ENCODE measurements at places on chromosomes 1 and 21.

DNA sequence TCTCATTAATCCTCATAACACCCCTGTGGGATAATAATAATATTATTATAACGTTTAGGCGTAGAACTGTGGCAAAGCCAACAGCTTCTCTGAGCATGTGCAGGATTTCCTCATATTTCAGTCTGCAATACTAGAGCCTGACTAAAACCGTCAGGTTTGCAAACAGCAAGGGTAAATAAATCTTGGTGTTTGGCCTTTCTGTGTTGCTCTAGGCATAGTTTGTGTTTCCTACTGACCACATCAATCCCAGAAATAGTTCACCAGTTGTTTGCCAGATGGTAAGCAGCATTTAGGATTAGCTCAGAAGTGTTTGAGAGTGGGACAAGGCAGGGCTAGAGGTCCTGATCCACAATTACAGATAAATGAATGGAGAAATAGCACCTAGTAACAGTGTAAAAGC lies 2.8 kb upstream of the KCNA3 start:
- no peak for DNase-seq

- DNase-seq, result no peak
These were observed 208.0 kb downstream of the SPATA17 start for GRCh38 chr1:217839161-217839560.

DNA sequence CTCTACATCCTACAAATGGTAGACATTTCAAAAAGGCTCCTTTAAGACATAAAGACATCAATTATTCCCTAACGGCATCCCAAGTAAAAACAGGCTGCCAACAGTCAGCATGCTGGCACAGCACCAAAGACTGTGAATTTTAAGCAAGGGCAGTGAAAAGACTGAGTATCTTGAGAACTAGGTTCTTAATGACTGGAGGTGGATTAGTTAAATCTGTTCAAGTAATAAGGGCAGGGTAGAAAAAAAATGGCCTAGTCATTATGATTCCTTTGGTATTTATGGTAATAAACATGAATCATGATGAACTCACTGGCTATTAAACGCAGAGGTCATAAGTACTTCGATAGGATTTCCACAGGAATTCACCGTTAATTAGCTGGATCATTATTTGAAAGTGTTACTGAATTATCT lies 75.2 kb downstream of the KIFAP3 start:
- DNase-seq, result no peak

- no peak for DNase-seq
These were observed 11.3 kb downstream of the PRDM16 start for GRCh38 chr1:3080053-3080955.

DNA sequence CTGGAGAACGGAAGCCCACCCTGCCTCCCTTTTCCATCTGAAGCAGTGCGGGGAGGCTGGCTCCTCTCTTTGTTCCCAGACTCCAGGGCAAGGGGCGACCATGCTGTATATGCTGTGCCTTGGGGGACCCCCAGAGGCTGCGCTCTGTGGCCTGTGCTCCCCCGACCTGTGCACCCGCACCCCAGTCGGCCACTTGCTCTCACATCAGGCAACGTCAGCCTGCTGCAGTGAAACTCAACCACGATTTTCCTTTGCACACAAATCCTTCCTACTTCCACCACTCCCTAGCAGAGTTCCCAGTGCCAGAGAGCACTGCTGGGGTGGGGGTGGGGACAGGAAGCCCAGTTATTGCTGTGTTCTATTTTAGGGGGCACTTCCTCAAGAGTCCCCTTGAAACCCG lies 52.5 kb downstream of the SIM2 start:
- no peak for DNase-seq

DNA sequence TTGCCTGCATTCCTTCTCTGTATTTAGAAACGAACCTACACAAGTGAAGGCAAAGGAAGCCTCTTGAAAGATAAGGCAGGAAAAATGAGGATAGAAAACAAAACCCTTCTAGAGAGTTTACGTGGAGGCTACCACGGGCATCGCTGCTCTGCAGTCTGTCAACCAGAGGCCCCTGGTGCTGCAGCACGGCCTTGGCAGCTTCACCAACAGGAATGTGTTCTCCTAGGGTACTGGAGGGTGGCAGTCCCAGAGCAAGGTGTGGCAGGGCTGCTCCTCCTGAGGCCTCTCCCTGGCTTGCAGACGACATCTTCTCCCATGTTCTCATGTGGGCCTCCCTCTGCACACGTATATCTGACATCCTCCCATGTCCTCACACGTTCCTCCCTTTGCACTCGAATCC lies 57.6 kb upstream of the SAMD11 start:
- no peak for DNase-seq

DNA sequence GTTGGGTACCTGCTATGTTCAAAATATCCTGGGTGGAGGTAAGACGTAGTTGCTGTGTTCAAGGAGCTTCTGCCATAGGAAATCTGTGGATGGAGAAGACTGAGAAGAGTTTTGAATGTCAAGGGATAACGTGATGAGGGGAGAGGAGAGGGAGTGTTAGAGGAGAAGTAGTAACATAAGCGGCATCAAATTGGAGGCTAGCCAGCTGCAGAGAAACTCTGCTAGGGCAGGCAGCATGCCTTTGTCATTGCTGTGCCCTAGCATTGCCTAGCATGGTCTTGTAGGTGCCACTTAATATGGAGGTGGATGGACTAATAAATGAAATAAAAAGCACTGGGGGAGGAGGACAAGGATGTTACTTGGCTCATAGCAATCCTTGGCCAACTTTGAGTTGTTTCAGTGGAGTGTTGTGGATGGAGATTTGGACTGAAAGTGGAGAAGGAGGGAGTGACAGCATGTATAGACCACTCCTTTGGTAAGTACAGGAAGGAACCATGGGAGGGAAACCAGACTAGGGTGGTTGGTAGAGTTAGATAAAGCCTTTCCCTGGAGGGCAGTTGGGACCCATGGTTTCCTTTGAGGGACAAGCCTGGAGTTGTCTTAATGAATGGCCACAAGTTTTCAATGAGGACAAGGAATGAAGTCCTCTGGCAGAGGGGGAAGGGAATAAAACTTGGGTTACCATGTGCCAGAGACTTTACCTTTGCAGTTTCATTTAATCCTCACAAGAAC lies 6.3 kb downstream of the VANGL1 start:
- no peak for DNase-seq

GRCh38 chr1:86530211-86530845 lies 16.6 kb upstream of the CLCA4 start:
- DNase-seq, result no peak

DNA sequence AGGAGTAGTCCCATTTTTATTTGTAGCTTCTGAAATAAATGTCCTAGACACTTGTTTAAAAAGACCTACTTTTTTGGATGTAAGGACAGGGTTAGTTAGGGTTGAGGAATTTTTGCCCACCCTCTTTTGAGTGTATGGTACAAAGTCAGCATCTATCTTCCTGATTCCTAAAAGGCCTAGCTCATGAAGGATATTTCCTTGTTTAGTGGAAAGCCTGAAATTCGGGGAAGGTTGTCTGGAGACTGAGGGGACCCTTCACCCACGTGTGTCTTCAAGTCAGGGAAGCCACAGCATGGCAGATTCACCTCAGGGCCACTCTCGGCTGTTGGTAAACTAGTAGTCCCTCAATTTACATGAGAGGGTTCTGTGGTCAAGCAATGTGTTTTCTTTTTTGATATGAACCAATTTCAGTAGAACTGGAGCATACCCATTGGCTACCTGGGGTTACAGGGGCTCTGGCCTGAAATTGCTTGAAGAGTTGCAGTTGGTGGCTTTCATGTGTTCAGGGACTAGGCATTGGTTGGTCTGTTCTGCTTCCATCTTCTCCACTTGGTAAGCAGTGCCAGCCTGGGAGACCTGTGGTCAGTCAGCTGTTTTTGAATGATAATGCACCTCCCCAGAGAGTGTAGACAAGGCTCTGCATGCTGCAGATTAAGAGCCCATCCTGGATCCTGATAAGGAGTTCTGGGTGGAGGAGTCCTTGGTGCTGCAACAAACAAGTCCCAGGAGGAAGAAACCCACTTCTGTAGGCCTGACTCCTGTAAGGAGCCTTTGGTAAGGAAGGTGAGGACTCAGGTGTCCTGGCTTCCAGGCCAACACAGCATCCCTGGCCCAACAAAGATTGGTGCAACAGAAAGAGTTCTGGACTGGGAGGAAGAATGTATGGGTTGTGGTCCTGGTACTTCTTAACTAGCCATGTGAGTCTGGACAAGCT lies 6.3 kb downstream of the BTG2 start:
- DNase-seq, result peak; percentile 48

DNA sequence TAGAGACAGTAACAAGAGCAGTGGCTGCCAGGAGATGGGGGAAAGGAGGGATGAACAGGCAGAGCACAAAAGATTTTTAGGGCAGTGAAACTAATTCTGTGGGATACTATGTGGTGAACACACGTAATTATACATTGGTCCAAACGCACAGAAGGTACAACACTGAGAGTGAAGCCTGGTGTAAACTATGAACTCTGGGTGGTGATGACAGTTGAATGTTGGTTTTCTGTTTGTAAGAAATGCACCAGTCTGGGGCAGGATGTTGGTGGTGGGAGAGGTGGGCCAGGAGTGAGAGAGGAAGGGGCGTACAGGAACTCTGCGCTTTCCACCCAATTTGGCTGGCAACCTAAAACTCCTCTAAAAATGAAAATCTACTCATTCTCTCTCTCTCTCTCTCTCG lies 50.2 kb upstream of the TIAM1 start:
- DNase-seq, result no peak

DNA sequence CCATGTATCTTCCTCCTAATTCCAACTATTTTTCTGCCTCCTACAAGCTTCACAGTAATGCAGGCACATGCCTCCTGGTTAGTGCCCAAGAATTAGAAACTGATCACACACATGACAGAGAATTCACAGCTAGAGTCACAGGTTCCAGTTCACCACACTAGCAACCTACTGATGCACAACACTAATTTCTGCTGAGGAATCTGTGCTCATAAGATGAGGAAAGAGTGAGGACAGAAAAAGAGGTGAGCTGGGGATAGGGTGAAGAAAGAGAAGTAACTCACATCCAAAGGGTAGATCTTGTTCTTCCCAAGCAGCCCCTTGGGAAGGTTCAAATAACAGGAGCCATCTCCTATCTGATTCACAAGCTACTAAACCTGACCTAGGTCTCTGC lies 61.3 kb downstream of the PUM1 start:
- no peak for DNase-seq

DNA sequence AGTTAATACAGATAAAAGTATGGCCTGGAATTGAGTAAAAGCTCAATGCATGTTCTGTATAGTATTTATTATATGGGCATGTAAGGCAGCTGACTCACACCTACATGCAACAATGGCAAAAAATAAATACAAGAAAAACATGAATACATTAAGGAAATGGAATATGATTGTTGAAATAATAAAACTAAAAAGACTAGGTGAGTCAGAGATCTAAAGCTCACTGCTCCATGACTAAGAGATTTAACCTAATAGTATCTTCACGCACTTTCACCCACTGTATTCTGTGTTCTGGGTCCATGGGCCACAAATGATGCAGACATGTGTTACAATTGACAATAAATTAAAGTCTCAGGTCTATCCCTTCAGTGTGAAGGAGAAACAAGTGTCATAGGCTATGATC lies 607.0 kb downstream of the AGBL4 start:
- no peak for DNase-seq

DNA sequence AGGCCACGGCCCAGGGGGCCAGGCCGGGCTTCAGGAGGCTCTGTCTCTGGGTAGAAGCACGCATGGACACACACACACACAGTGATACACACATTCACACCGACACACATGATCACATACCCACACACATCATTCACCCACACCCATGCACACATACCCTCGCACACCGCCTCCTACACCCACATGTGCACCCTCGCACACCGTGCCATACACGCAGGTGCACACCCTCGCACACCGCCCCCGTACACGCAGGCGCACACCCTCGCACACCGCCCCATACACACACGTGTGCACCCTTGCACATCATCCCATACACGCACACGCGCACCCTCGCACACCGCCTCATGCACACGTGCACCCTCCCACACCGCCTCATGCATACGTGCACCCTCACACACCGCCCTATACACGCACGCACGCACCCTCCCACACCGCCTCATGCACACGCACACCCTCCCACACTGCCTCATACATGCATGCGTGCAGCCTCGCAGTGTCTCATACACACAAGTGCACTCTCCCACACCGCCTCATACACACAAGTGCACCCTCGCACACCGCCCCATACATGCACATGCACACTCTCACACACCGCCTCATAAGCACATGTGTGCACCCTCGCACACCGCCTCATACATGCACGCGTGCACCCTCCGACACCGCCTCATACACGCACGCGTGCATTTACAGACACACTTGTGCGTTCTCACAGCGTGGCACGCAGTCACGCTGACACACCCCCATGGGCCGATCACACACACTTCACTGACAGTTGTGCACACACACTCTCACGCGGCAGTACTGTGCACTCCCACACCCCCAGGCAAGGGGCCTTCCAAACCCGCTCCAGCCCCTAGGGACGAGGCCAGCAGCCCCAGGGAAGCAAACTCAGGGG lies 128.1 kb downstream of the SIK1 start:
- DNase-seq, result no peak

DNA sequence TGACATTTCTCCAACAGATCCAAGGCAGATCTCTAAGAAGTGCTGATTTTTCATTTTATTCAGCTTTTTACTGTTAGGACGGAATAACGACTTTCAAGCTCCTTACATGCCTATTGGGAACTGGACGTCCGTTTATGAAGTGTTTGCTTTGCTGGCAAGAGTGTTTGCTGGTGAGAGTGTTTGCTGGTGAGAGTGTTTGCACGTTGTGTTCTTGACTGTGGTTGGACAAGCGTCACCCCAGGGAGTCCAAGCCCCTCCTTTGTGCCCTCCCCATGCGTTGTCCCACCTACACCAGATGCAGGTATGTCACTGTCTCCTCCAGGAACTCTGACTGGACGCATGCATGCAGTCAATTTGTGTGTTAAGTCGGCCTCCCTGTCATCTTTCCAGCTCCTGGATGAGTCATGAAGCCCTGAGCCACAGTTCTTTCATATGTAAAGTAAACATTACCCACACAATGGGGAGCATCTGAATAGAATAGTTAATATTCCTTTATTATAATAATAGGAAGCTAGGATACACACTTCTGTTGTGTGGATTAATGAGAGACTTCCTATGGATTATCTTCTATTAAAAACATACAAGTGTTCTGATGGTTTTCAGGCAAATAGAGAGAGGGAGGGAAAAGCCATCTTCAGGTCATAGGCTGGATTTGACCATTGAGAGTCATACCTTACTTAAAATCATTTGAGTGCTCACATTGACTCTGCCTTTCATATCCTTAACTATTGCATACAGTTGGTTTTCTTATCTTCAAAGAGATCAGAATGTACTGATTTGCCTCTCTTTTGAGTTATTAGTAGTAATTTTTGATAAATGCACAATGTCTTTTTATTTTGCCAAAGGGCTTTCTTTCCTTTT lies 119.2 kb downstream of the GALNT2 start:
- DNase-seq, result no peak

- DNase-seq, result no peak
These were observed 32.3 kb downstream of the CD58 start for GRCh38 chr1:116538544-116538943.

GRCh38 chr21:34770576-34770975 lies 101.8 kb downstream of the CLIC6 start:
- DNase-seq, result no peak
